ENCODE measurements at places on chromosomes 12 and 14.

GRCh38 chr14:92352158-92352985 is 29.4 kb downstream of the SLC24A4 start:
- DNase-seq: no peak

- no peak for DNase-seq
These were observed 29.1 kb upstream of the ADAM20 start for GRCh38 chr14:70563869-70564268.

GRCh38 chr12:12909228-12909994 is 18.0 kb downstream of the GPRC5A start:
- peak; percentile 24 for DNase-seq

GRCh38 chr14:76205708-76206107 is 54.0 kb downstream of the GPATCH2L start:
- DNase-seq: no peak
